Stimulated activated CD4-positive, alpha-beta T cell treated with anti-CD3 and anti-CD28 coated beads, Interleukin-1b, Interleukin-23, amount 100 ng/mL, for 1 hour (primary cell): ENCODE measurements at places on chromosomes 16 and 17.

GRCh38 chr16:57791195-57791892, 10.9 kb downstream of the KIFC3 start:
- DNase-seq: no peak

DNA sequence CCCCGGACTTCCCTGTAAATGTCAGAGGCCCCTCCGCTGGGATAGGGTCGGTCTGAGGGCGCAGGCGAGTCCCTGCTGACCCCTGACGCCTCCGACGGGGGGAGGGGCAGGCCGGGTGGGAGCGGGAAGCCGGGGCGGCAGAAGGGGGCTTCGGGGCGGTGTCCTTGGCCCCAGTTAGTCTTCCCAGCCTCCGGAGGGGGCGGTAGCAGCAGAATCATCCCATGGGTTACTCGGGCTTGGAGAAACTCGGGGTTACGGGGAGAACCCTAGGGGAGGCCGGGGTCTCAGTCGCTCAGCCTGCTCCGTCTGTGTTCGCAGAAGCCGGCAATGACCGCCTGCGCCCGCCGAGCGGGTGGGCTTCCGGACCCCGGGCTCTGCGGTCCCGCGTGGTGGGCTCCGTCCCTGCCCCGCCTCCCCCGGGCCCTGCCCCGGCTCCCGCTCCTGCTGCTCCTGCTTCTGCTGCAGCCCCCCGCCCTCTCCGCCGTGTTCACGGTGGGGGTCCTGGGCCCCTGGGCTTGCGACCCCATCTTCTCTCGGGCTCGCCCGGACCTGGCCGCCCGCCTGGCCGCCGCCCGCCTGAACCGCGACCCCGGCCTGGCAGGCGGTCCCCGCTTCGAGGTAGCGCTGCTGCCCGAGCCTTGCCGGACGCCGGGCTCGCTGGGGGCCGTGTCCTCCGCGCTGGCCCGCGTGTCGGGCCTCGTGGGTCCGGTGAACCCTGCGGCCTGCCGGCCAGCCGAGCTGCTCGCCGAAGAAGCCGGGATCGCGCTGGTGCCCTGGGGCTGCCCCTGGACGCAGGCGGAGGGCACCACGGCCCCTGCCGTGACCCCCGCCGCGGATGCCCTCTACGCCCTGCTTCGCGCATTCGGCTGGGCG, 542 bp downstream of the GUCY2D start:
- DNase-seq: no peak

- DNase-seq: no peak
These were observed 865 bp upstream of the CAMKK1 start for GRCh38 chr17:3893720-3894116.

- DNase-seq: no peak
These were observed 1.9 kb downstream of the TMEM106A start for GRCh38 chr17:43213545-43213944.

DNA sequence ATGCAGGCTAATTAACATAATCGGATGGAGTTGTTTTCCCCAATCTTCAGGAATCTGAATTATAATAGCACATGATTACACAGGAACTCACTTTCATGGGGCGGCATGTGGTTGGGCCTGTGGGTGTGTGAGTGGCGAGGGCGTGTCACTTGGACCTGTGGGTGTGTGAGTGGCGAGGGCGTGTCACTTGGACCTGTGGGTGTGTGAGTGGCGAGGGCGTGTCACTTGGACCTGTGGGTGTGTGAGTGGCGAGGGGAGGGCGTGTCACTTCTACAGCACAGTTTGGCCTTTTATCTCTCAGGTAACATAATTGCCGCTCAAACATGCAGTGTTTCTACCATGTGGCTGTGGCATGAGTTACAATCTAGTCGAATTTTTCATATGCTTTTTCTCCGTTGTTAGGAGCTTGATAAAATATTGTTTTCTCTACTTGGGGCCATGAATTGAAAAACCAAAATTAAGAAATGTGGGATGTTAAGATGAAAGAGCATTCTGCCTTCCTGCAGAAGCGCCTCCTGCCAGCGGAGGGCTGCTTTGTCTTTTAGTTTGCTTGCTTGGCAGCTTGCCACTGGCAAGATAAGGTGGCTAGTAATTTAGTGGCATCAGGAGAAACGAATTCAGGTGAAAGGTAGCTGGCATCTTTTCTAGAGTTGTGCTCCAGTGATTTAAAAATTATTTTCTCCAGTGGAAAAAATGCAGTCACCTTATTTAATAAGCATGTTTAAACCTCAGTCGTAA, 36.2 kb downstream of the USP10 start:
- no peak for DNase-seq

DNA sequence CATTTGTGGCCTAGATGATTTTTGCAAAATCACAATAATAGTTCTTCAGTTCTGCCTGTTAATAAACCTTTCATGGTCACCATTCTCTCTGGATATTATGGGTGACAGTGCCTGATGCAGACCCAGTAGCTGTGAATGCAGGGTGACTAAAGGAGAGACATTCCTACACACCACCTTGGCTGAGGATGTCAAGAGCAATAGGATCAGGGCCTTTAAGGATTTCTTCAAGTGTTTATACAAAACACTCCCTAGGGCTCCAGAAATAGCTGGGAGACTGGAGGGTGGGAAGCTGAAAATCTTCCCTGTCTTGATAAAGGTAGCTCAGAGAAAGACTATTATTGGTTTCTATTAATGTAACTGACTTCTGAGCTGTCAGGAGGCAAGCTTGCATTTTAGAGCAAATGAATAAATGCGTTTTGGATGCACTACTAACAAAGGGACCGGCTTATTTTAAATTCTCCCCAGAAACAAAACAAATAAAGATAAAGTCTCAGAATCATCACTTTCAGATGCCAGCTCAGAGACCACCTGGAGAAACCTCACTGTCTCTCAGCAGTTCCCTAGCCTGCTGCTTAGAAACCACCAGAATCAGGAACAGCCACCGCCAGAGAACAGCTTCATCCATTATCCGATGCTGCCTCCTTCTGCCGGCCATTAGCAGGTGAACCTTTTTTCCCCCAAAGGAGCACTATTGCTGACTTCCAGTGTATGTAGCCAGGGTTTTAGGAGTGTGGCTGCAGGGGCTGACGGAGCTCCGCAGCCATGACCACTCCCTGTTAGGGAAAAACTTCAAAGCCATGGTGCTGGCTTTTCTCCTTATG, 171.4 kb upstream of the DYNLRB2 start:
- DNase-seq: no peak

- no peak for DNase-seq
These were observed 9.3 kb upstream of the ROGDI start for GRCh38 chr16:4811773-4812172.

- DNase-seq: no peak
These were observed 20.5 kb upstream of the MTMR4 start for GRCh38 chr17:58534901-58535421.

DNA sequence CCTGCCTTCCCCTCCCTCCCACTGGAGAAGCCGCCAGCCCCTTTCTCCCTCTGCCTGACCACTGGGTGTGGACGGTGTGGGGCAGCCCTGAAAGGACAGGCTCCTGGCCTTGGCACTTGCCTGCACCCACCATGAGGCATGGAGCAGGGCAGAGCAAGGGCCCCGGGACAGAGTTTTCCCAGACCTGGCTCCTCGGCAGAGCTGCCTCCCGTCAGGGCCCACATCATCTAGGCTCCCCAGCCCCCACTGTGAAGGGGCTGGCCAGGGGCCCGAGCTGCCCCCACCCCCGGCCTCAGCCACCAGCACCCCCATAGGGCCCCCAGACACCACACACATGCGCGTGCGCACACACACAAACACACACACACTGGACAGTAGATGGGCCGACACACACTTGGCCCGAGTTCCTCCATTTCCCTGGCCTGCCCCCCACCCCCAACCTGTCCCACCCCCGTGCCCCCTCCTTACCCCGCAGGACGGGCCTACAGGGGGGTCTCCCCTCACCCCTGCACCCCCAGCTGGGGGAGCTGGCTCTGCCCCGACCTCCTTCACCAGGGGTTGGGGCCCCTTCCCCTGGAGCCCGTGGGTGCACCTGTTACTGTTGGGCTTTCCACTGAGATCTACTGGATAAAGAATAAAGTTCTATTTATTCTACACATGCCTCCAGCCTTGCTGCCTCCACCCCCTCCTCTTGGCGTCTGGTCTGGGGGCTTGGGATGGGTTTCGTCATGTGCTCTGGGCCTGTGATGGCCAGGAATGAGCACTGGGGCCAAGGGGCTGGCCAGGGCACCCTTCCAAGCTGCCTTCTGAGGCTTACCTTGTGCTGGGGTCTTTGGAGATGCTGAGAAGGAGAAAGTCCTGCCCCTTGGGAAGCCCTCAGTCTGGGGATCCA, 7.3 kb downstream of the GJD3 start:
- DNase-seq: no peak

DNA sequence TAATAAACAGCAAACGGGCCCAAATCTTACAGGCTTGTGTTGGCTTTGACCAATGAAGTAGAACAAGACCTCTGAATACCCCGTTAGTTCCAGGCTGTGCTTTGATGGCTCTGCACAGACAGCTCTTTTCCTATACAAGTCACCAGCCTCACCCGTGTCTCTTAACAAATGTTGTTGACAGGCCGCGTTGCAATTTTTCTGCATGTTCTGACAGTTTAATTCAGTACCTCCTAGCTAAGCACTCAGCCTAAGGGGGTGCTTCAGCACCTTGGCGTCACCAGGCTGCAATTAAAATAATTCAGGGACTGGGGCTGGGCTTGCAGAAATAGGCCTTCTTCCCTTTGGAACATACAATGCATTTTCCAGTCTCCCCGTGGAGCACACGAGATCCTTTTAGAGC, 500.1 kb downstream of the MAF start:
- DNase-seq: no peak

DNA sequence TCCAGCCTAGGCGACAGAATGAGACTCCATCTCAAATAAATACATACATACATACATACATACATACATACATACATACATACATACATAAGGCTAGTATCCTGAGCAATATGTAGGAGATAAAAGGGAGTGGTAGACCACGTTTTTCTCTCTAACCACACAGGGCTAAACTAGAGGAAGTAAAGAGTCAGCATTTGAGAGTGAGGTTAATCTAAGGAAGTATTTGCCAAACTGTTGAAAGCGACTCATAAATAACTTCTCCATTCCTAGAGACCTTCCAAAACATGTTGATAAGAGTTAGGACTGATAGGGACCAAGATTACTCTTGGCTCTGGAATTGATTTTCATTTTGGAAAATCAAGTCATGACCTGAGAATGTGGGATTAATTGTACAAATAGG, 68.9 kb downstream of the NEUROD2 start:
- DNase-seq: no peak
